Upper lobe of right lung (tissue), 1 donor: ENCODE measurements at places on chromosomes 16 and 17. TPM values are rescaled to one million over a fixed set of nuclear protein-coding genes. Genes with fewer than 3 reads are reported as not detected.

The TAC4 gene
- not detected for total RNA-seq

The SLC16A3 gene
- total RNA-seq, result 77.5 TPM

The CNOT1 gene
- 140 TPM for total RNA-seq

The CIBAR2 gene
- not detected for total RNA-seq

The NEUROD2 gene
- not detected for total RNA-seq

DNA sequence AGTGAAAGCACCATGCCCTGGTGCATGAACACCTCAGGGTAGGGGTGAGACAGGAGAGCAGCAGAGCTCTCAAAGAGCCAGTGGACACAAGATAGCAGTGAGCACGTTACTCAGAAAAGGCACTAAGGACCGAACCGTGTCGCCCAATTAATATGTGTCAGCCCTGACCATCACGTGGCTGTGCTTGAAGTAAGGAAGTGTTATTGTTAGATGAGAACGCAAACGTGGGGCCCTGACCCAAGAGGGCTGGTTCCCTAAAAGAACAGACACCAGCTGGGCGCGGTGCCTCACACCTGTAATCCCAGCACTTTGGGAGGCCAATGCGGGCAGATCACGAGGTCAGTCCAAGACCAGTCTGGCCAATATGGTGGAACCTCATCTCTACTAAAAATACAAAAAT is 16.3 kb downstream of the AXIN1 start:
- no peak for DNase-seq

GRCh38 chr17:79977161-79977631 is 58.5 kb downstream of the TBC1D16 start:
- peak; percentile 48 for DNase-seq

GRCh38 chr16:77112746-77113145 is 78.2 kb upstream of the MON1B start:
- DNase-seq, result no peak

DNA sequence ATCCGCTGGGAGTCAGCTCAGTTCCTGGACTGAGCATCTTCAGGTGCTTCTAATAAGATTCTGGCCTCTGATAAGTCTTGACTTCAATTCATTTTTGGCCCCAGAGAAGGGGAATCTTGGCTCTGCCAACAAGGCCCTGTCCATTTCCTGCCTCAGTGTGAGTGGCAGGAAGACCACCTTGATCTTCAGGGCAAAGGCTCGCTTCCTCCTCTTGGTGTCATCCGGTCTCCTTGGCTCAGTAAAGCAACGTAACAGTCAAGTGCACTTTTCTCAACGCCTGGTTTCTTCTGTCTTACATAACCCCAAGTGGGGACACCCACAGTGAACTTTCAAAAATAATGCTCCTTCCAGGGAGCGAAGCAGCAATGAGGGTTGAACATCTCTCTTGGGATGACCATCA is 169.8 kb downstream of the PRKCB start:
- no peak for DNase-seq
